ENCODE measurements at places on chromosomes 13 and 19.

DNA sequence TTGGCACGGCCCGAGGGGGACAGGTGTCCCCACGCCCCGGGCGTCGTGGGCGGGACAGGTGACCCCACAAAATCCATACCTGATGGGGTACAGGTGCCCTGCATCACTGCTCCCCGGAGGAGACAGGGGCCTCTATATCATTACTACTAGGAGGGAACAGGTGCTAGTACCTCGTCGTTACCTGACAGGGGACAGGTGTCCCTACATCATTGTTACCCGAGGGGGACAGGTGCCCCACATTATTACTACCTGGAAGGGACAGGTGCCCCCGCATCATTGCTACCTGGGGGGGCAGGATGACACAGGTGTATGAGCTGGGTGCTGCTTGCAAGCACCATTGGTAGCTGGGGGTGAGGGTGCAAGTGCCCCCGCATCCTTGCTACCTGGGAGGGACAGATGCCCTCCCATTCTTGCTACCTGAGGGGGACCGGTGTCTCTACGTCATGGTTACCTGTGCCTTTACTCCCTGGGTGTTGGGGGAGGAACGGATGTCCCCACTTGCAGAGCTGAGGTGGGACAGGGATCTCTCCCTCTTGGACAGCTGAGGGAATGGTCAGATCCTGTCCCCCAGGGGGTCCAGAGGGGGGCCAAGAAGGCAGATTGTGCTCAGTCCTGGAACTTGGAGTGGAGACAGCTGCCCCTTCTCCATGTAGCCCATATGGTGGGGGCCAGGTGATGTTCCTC lies 620 bp downstream of the CRTC1 start:
- no peak for DNase-seq

GRCh38 chr19:8609279-8610040 lies 1.1 kb downstream of the ADAMTS10 start:
- DNase-seq: peak; percentile 32

DNA sequence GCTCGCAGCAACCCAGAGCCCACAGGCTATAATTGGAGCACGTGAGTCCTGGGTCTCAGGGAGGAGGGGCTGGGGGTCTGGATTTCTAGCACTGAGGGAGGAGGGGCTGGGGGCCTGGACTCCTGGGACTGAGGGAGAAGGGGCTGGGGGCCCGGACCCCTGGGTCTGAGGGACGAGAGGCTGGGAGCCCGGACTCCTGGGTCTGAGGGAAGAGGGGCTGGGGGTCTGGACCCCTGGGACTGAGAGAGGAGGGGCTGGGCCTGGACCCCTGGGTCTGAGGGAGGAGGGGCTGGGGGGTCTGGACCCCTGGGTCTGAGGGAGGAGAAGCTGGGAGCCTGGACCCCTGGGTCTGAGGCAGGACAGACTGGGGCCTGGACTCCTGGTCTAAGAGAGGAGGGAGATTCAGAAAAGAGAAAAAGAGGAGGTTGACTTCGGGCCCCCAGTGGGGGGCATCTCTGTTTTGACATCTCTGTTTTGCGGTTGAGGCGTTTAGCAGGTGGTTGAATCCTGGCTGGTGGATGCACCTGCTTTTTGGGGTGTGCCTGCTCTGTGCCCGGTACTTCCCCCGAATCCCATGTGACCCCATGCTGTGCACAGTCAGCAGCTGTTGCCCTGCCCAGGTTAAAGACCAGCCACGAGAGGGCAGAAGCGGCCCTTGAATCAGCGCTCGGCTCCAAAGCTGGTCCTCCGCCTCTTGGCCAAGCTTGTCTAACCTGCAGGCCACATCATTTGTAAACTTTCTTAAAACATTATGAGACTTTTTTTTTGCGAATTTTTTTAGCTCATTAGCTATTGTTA lies 10.5 kb downstream of the PVR start:
- DNase-seq: peak; percentile 36

- no peak for DNase-seq
These were observed 164.8 kb downstream of the DACH1 start for GRCh38 chr13:71702253-71702652.

DNA sequence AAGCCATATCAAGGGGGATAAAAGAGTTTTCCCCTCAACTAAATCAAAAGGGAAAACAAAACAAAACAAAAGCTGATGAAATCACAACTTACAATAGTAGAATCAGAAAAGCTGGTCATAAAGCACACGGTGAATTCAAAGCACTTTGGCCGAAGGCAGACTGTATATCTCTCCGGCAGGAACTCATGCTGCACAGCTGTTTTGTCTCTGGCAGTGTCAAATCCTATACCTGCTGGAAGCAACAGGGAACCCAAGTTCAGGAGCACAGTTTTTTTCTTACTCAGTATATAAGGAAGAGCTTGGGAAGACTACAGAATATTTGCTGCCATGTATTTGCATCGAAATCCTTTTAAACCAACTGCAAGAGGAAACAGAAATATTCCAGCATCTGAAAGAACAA lies 213.7 kb downstream of the RFC3 start:
- peak; percentile 53 for DNase-seq

- DNase-seq: no peak
These were observed 169.1 kb upstream of the SOX1 start for GRCh38 chr13:111897846-111898215.

DNA sequence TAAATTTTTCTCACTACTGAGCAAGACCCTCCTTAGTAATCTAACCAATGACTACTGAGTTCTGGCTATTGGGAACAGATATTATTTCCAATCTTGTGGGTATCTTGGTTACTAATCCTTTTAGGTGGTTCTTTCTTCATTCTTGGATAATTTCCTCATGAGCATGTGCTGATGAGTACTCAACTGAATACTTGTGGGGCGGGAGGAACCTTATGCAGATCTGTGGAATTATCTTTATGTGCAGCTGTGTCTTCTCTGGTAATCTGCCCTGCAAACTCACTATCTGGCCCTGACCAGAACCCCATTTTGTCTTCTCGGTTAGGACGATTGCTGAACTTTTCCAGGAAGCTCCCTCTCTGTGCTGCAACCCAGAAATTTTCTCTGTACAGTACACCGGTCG lies 89.7 kb upstream of the TRPC4 start:
- DNase-seq: no peak

DNA sequence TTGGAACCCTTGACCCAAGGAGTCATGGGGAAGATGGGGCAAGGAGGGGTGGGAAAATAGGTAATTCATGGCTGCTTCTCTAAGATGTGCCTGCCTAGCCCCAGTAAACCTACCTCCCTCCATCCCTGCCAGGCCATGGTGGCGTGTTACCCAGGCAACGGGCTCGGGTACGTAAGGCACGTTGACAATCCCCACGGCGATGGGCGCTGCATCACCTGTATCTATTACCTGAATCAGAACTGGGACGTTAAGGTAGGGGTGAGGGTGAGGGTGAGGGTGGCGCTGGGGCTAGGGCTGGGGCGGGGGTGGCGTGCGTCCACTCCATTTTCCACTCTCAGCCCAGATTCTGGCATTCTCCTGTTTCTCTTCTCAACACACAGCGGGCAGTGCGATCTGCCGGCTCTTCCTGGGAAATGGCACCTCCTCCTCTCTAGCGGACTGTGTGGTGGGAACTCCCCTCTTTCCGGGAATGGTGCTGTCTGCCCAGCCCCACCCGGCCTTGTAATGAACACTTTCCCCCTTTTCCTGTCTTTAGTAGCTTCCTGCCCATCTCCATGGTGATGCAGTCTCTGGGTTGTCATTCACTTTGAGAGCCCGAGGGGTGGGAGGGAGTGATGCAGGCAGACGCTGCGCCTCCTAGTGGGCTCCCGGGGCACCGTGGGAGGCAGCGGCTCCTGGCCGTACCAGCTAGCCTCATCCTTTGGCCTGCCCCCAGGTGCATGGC lies 7.6 kb downstream of the EGLN2 start:
- DNase-seq: peak; percentile 66

- DNase-seq: no peak
These were observed 297.4 kb downstream of the DCLK1 start for GRCh38 chr13:35833608-35834275.

- DNase-seq: no peak
These were observed 4.9 kb downstream of the NAPA start for GRCh38 chr19:47509973-47510372.

DNA sequence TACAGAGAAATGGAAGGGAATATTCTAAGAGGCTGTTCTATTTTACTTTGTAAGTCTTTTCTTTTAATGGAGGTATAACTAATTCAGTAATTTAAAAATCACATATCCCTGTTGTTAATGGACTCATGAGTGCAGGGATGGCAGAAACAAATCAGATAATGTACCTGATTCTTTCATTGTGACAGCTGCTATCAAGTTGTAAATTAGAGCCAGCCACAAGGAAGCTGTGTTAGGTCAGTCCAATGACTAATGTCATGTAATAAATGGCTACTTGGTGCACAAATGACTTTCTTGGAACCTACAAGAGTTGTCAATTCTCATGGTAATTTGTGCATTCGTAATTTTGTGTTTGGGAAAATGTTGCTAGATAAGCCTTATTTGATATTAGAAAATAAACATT lies 446.4 kb downstream of the DCT start:
- DNase-seq: no peak

DNA sequence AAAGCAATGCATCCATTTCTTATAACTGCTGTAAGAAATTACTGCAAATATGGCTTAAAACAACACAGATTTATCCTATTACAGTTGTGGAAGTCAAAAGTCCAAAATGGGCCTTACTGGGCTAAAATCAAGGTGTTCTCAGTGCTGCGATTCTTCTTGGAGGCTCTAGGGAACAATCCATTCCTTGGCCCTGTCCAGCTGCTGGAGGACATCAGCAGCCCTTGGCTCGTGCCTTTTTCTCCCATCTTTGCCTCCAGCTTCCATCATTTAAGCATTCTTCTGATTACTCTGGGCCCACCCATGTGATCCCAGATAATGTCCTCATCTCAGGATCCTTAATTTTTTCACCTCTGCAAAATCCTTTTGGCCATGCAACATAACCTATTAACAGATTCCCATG lies 607.1 kb downstream of the DCT start:
- DNase-seq: no peak

- DNase-seq: no peak
These were observed 410.6 kb downstream of the FGF9 start for GRCh38 chr13:22081430-22081829.

DNA sequence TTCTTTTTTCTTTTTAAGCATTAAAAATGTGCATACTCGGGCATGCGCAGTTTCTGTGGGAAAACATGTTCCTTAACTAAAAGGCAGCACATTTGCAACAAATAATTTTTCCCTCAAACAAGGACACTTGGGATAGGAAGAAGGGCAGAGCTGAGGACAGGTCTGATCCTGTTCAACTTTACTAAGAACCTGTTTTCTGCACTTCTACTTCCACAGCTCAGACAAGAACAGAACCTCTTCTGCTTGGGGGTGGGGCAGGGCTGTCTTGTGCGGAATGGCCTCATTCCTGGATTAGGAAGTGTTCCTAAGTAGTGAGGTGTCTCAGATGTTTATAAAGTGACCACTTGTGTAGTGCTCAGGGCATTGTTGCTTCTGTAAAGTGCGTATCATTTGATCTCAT lies 18.3 kb downstream of the SAFB start:
- DNase-seq: no peak

DNA sequence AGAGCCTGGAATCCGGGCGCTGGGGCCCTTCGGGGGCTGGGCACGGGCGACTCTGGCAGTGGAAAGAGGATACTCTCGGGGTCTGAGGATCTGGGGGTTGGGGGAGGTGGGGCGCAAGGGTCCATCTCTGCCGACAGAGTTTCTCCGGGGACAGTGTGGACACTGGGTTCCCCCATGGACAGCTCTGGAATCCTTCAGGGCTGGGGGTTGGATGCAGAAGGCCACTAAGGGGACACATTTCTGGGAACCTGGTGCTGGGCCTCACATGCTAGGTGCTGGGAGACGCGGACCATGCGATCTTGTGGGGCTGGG lies 2.3 kb downstream of the TGFBR3L start:
- no peak for DNase-seq

- DNase-seq: no peak
These were observed 106.2 kb upstream of the LSM14A start for GRCh38 chr19:34066007-34066643.

- peak; percentile 95 for DNase-seq
These were observed 675 bp downstream of the PEG3 start for GRCh38 chr19:56839652-56840450.

GRCh38 chr19:58450856-58451357 lies 515 bp upstream of the ZNF324B start:
- DNase-seq: no peak

- peak; percentile 25 for DNase-seq
These were observed 79.1 kb upstream of the ZNF835 start for GRCh38 chr19:56750658-56751057.

GRCh38 chr19:48716562-48717291 lies 2.8 kb downstream of the MAMSTR start:
- DNase-seq: no peak

DNA sequence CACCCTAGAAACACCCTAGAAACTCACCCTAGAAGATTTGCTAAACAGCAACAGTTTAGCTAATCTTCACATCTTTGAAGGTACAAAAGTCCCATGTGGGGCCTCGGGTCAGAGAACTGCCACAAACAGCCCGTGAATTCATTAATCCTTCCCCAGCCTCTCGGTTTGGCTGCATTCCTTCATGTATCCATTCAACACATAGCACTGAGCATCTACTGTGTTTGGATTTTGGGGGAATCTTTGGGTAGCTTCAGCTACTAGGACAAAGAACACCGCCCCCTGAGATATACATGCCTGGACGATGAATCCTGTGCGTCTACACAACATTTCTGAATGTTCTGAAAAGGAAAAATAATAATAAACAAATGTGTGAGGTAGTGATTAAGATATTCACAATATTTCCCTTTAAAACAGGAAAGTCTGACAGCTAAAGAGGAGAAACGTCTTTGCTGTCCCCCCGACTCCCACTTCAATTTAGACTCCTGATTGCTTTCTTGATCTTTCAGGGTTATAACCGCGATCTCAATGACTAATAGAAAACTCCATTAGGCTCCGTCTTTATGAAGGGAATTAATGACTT lies 63.5 kb downstream of the ALOX5AP start:
- DNase-seq: peak; percentile 38

DNA sequence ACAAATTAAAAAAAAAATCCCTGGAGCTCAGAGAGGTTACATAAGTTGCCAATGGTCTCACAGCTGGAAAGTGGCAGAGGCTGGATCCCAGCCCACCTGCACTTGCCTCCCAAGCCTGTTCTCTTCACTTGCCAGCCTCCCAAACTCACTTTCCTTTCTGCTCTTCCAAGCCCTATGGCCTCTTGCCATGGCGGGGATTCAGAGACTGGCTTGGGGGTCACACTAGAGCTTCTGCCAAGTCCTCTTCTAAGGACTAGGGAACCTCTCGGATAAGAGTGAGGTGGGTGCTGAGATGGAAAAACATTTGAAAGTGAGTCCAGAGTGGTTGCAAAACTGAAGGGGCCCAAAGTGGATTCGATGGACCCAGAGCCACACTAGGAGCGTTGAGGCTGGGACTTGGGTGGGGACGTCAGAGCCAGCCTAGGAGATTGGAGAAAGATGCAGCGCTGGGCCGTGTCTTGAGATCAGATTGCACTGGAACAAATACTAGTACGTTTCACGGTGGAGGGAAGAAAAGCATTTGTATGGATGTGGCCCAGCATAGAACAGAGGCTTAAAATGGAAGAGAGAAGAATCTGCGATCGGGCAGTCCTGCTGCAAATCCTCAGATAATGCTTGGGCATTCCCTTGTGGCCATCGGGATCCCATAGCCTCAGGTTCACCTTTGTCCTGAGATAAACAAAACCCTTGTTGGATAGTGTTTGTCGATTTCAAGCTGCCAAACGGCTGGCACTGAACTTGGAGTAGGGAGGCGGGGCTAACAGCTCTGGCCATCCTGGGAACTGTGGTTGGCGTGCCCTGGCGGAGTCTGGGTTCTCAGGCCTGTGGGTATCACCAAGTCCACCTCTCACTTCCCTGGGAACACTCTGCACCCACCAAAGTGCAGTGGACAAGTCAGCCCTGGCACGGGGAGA lies 84.8 kb downstream of the ING1 start:
- DNase-seq: peak; percentile 19

GRCh38 chr19:16085115-16085514 lies 8.8 kb downstream of the TPM4 start:
- no peak for DNase-seq

GRCh38 chr13:31594056-31594455 lies 145.3 kb upstream of the RXFP2 start:
- DNase-seq: no peak

All from HepG2 (cell line).